NCI-H510A (cell line): ENCODE measurements at places on chromosomes 7 and 10.

DNA sequence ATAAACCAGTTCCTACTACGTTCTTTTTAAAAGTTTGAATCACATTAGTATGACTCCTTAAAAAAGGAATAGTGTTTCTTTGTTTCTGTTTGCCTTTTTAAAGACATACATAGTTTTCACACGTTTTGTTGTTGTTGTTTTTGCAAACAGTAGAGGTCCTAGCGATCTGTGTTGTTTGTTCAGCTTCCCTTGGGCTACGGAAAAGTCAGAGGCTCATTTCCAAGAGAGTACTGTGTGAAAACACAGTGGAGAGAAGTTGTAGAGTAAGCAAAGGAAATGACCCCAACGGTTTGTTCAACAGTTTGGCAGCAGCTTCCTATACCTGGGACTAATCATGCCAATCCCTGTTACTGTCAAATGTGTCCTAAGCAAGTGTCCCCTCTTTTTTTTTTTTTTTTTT is 87.1 kb upstream of the STEAP1 start:
- DNase-seq, result no peak

DNA sequence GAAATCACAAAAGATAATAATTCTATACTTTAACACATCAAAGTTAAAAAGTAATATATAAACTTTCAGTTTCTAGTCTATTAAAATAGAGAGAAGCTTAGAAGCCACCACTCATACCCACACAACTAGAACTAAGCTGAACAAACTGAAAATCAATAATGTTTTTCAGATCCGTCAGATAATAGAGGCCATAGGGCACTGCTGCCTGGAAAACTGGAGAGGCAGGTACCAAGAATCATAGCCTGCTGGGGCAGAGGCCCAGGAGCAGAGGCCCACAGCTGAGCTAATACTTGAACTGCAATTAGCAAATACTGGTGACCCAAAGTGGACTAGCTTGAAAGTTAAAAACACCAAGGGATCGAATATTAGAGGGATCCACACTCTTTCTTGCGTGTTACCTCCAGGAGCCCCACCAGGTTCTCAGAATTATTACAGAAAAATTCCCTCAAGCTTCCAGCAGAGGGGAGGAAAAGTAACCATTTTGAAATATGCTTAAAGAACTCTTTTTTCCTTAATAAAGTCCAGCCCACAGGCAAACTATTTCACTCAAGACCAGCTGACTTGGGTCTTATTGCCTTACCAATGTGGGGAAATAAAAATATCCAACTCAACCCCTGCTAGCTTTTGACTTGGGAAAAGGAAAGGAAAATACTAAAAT is 774.1 kb upstream of the IGFBP3 start:
- no peak for DNase-seq

DNA sequence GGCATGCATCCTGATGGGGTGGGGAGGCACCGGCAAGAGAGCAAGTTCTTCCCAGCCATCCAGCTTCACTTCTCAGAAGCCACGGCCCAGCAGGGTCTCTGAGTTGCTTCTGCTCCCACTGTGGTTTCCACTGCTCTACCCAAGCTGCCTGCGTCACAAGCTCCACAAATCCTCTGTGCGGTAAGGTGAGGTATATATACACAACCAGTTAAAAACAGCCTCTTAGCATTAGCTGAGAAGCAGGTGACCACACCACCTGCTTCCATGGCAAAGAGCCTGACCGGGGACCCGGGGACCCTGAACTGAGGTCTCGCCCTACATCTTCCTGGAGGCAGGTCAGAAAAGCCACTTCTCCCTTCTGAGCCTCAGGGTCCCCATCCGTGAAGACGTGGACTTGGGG is 46.9 kb upstream of the NPFFR1 start:
- no peak for DNase-seq

GRCh38 chr7:92622030-92622429 is 31.8 kb upstream of the FAM133B start:
- no peak for DNase-seq

DNA sequence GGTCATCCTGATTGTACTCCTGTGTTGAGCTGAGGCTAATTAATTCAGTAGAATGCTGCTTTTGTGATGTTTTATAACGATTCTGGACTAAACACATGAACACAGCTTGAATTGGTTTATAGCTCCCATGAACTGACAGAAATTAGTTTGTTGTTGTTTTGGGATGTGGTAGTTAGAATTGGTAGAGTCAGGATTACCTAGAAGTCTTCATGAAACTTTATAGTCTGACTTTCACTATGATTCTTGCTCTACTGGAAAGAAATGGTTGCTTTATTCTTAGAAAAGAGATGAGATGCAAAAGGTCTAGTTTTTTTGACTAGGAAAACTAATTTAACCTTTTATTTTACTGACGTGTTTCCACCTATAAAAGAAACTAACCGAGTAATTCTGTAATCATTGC is 23.4 kb upstream of the TRUB1 start:
- no peak for DNase-seq

- no peak for DNase-seq
Observed at GRCh38 chr10:91519899-91520514, 109.9 kb downstream of the HECTD2 start.

GRCh38 chr10:23406409-23406808 is 32.5 kb upstream of the OTUD1 start:
- no peak for DNase-seq

GRCh38 chr10:58715061-58715460 is 202.4 kb downstream of the BICC1 start:
- DNase-seq, result no peak
